ENCODE measurements at places on chromosomes 1 and 21.

DNA sequence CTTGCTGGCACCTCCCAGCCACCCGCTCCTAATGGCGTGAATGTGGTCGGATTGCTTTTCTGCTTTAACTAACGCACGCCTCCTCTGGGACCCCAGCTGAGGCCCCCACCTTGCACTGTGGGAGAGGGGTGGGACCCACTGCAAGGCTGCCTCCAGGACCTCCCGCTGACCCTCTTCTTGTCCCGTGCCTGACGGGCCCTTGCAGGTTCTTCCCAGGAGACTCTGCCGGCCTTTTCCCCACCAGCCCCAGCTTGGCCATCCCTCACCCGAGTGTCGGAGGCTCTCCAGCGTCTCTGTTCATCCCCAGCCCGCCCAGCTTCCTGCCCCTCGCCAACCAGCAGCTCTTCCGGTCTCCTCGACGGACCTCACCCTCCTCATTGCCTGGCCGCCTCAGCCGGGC is 18.6 kb downstream of the TMEM201 start:
- DNase-seq: no peak

DNA sequence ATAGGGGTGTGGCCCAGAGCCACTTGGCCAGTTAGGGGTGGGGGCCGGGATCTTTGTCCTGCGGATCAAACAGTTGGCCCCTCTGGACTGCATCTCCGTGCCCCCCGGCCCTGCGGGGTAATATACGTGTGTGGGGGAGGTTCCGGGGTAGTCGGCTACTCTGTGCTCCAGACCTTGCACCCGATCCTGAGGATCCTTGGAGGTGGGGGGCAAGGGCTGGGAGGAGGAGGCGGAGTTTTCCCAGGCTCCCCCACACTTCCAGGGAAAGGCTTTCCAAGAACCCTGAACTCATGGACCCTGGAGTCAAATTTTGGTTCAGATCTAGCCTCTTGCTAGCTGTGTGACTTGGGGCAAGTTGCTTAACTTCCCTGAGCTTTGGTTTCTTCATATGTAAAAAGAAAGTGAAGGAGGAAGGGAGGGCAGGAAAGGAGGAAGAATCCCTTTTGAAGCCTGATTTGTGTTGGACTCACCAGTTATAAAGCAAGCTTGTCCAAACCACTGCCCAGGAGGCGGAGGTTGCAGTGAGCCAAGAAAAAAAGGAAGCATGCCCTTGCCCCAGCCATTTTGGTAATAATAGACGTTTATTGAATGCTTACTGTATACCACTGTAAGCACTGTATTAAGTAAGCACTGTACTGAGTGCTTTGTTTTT is 686 bp downstream of the MIIP start:
- DNase-seq: no peak

DNA sequence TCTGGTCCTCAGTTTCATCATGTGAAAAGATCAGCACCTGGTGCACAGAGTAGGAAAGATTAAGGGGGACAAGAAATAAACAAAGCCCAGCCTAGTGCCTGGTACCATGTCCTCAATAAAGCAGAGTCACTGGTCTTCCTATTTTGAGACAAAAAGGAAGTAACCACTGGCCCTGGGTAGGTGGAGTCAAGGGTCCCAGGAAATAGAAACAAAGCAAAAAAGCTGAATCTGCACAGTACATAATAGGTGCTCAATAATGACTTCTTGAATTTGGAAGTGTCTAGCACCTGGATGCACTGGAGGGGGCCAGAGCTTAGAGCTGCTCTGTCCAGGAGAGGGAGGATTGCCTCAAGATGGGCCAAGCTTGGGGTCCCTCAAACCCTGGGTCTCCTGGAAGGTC is 1.9 kb upstream of the EPHB2 start:
- no peak for DNase-seq

DNA sequence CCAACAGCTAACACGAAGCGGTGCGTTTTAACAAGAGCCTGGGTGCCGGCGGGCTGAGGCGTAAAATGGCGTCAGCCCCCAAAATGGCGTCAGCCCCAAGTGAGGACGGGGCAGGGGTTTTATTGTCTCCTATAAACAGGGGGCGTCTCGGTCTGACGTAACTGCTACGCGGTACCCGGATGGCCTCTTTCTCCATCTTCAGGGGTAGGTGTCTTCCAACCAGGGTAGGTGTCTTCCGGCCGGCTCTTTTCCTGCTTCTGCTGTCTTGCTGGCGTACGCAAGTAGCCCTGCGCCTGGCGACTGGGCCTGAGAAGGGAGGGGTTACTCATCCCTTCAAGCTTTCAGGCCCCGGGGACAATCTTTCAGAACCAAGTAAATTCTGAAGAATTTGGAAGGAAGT is 45.3 kb downstream of the LGR6 start:
- DNase-seq: no peak

- no peak for DNase-seq
Observed at GRCh38 chr1:67687198-67687545, 2.2 kb downstream of the GADD45A start.

GRCh38 chr1:228064741-228065542 is 17.6 kb upstream of the ARF1 start:
- DNase-seq: no peak

DNA sequence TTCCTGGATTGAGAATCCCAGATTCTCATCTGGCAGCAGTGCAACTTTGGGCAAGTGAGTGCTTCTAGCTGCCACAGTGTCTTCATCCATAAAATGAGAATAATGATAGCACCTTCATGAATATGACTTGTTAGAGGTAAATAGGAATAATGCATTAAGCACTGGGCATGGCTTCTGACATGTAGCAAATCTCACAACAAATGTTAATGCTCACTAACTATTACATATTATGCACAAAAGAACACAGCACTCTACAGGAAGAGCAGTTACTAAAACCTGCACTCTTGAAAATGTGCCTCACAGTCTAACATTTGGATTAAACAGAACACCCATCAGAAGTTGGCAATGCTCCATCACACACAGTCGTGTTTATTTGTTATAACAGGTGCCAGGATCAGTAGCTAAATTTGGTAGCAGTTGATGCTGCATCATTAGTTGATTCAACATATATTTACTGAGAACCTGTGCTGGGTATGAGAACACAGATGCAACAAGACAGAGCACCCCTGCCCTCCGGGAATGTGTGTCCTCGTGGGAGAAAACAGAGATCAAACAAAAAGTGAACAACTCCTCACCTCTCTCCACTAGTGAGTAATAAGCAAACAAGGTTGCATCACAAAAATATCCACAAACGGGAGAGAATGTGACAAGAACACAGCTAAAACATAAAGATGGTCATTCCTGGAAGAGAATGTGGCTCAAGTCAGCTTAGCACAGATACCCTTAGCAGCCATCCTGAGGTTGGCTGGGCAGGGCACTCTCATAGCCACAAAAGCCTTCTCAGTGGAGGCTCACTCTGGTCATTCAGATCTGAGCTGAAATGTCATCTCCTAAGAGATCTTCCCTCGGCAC is 26.2 kb upstream of the LBR start:
- peak; percentile 50 for DNase-seq

GRCh38 chr1:42735056-42735455 is 5.0 kb downstream of the CLDN19 start:
- DNase-seq: no peak

Measured in stomach (tissue), 19 donors.